ENCODE measurements at places on chromosomes 11 and 22.

DNA sequence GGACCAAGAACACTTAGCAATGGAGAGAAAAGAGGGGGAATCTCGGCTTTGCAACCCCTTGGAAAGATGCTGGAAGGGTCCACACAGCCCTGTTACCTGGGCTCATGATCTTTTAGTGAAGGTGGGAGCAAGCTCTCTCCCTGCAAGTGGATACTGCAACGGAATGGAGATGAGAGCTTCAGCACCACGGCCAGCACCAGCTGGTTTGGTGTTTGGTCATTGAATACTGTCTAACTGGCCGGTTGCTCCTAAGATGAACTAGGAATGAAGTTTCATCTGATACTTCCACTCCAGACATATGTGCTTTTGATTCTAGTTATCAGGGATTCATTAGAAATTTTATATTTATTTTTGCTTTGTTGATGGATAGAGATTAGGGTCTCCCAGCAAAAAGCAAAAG lies 16.3 kb downstream of the HTR3A start:
- no peak for DNase-seq

GRCh38 chr11:34773826-34774225 lies 142.4 kb downstream of the APIP start:
- DNase-seq: no peak

DNA sequence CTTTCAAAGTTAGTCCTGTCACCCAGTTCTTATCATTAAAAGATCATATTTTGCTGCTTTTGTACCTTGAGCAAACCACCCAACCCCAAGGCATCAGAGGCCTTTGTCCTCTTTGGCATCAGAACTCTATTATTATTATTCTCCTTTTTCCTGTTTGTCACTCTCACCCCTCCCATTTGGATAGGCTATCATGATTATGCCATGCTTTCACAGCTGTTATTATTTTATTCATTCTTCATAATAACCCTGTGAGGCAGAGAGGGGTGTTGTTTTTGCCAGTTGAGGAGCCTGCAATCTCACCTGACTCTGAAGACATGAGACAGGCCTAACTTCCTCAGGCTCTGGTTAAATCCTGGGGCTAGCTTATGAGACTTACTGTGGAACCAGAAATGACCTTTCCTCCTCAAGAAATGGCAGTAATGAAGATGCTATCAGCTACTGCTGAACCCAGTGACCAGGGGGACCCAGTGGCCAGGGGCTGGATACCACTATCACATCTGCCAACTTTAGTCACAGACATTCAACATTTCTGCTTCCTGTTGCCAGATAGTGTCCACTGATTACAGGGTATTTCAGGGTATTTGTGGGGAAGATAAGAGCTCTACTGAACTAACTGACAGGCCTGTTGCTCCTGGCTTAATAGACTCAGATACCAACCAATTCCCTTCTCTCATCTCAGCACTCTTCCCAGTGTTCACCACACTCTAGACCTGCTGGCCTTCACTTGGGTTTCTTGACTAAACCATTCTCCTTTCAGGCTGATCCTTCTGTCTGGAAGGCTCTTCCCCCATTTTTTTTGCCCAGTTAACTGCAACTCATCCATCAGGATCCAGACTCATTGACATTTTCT lies 11.8 kb upstream of the SWAP70 start:
- DNase-seq: no peak

- DNase-seq: no peak
Measured at GRCh38 chr11:82996966-82997606, 74.6 kb downstream of the RAB30 start.

DNA sequence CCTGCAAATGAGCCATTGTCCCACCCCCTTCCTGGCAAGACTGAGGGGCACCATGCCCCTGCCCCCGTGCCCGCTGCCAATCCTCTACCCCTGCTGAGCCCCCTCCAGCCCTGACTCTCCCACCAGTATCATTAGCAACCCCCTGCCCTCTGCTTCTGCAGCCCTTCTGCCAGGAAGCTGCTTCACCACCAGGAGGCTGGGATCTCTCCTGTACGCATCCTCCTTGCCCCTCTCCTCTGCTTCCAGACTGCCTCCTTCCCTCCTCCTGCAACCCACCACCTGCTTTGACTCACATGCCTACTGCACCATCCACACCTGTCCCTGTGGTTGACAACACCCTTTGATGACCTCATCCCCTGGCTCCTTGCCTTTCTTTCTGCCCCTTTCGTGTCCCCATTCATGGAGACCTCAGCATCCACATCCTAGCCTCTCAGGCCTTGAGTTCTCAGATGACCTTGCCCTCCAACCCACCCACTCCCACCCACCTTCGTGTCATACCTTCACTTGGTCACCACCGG lies 13.4 kb upstream of the PNPLA3 start:
- DNase-seq: no peak

DNA sequence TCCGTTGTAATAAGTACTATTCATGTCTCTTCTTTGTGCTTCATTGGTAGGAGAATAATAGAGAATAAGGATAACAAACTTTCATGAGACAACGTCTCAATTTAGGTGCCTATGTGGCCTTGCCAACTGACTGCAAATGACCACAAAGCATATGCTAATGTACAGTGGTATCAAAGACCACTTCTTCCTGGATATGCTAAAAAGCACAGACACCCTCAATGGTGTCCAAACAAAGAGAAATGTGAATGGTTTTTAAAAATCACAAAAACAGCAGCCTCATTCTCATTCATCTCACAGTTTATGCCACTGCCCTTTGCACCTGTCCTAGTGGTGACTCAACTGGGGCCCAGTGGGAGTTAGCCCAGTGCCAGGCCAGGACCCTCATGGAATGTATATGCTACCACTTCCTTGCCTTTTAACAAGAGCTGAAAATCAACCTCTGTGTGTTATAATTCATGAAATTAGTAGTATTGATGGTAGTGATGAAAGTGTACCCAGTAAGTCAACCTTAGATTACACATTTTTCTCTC lies 65.2 kb upstream of the MTMR2 start:
- no peak for DNase-seq

- no peak for DNase-seq
Measured at GRCh38 chr11:95459291-95460042, 228.5 kb upstream of the SESN3 start.

DNA sequence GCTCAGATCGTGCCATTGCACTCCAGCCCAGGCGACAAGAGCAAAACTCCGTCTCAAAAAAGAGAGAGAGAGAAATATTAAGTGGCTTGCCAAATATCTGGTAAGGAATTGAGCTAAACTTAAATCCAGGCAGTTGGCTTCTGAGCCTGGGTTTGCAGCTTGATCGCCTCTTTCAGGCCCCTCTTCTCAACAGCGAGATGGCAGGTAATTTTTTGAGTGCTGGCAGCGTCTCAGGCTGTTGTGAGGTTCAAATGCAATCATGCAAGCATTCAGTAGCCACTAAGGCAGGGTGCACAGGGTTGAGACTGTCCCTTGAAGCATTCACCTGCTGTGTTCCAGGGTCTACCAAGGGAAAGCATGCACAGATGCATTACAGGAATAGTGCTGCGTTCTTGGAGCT lies 670 bp upstream of the CTSF start:
- no peak for DNase-seq

DNA sequence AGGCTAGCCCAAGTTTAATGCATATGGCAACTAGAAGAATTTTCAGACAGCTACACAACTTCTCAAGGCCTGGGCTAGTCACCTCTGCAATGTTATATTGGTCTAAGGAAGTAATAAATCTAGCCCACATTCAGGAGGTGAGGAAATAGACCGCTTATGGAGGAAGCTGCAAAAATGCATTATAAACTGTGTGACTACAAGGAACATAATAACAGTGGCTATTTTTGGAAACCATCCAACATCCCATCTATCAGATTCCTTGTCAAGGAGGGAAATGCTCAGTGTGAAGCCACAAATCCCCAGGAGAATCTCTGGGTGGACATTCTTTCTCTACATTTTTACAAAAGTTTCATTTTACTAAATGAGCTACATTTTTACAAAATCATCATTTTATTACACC lies 76.1 kb downstream of the BBOX1 start:
- DNase-seq: no peak

DNA sequence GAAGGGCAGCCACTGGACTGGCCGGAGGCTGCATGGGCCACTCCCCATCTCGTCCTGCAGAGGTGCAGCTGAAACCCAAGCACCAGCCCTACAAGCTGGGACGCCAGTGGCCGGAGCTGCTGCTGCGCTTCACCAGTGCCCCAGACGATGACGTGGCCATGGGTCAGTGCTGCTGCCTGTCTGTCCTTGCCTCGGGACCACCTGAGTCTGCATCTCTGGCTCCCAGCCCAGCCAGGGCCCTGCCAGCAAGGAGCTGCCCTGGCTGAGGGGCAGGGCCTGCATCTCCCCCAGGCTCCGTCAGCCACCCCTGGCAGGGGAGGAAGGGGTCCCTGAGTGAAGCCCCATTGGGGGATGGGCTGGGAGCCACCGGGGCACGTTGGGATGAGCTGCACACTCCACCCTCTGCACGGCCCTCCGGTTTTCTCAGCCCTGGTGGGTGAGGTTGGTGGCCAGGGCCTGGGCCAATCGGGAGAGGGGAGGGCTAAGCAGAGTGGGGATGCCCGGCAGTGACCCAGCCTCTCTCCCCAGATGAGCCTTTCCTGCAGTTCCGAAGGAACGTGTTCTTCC lies 7.2 kb downstream of the FRMD8 start:
- no peak for DNase-seq

DNA sequence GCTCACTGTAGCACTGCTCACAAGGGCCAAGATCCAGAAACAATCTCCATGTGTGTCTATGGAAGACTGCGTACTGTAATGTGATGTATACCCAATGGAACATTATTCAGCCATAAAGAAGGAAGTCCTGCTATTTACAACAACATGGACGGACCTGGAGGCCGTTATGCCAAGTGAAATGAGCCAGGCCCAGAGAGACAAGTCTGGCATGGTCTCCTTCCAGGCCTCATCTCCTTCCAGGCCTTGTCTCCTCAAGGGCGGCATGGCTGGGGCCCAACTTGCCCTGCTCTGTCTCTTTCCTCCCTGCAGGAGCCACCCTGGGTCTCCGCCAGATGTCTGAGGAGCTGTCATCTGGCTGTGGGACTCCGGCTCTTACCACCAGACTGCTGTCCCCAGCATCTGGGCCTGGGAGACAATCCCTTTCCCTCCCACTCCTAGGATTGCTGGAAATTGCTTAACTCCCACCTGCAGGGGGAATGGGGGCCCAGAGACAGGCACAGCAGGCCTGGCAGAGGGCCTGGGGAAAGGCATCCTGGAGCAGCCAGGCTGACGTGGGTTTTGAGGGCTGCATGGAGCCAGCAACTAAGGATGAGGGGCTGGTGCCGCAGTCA lies 1326.6 kb downstream of the TBC1D22A start:
- no peak for DNase-seq

DNA sequence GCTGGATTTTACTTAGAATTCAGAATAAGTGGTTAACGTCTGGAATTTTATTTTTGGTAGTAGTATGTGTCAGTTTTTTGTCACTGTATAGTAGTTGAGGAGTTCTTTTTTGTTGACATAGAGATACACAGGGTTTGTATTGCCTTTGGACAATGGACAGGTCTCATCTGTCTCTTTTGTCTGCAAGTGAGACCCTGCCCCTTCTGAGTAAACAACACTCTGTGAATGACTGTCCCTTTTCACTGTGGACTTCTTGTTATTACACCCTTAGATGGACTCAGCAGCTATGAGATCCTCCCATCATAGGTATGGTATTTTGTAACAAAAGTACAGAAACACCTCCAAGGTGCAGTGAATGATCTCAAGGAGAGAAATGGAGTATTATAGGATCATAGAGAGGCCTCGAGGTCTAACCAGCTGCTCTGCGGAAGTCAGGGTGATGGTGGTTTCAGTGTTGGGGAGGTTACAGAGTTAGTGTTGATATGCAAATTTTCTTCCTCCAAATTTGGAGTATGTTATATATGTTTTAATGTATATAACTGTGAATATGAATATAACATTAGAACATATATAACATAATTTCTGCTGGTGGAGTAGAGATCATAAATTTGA lies 7.8 kb downstream of the PPP6R3 start:
- DNase-seq: no peak

DNA sequence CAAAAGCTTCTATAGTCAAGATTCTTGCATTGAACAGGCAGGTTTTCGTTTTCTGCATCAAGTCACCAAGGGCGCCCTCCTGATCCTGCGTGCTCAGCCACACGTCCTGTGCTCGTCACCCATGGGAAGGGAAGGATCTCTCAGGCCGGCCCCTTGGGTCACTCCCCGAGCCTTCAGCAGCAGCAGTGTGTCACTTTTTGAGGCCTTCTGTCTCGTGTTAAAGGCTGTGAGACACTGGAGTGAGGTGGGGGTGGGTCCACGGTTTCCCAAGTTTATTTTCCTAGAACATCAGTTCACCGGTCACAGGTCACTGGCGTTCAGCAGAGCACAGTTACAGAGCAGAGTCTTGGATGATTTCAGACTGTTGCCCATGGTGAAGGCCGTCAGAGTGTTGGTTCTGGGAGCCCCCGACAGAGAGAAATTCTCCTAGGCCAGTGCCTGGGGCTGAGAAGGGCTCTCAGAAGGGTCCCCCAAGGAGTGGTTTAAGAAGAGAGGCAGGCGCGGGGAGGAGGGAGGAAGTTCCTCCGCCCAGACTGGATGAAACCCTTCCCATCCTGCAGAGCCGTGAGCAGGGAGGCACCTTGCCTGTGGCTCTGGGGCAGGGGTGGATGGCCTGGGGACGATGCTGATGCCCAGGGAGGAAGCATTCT lies 13.5 kb upstream of the ADORA2A start:
- DNase-seq: no peak

DNA sequence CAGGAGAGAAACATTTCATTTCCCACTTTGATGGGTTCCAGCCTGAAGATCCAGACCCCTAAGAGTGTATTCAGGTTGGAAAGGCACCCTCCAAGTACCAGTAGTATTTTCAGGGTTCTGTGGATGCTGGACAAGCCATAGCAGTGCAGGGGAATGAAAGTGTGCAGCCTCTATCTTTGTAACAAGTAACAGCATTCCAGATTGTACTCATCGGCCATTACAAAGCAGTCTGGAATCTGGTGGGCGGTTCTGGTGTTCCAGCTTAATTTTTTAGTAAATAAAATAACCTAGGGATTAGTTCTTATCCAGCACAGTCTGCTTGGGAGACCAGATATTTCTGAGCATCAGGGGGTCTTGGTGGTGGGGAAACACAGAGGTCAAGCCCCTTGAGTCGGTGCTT lies 22.6 kb downstream of the APLNR start:
- no peak for DNase-seq

DNA sequence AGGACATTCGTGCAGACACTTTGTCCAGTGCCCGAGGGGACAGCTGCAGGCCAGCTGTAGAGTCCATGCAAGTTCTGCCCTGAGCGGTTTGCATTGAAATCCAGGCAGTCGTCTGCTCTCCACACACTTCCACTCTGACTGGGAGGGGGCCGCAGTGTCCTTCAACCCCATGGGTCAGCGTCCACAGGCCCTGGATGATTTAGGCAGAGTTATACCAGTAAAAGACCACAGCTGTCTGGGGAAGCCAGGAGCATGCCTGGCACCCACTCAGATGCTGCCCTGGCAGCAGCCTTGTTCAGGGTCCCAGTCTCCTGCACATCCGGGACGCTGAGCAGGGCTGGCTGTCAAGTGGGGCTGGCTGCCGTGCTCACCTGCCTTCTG lies 26.5 kb downstream of the KRTAP5-5 start:
- no peak for DNase-seq

Data from activated CD4-positive, CD25-positive, alpha-beta regulatory T cell treated with anti-CD3 and anti-CD28 coated beads, Interleukin-2, amount 50 U/mL, for 16 hours (primary cell).